Stimulated activated CD4-positive, alpha-beta T cell treated with anti-CD3 and anti-CD28 coated beads, Interleukin-4, amount 100 ng/mL, for 48 hours (primary cell): ENCODE measurements at places on chromosomes 6 and 20.

DNA sequence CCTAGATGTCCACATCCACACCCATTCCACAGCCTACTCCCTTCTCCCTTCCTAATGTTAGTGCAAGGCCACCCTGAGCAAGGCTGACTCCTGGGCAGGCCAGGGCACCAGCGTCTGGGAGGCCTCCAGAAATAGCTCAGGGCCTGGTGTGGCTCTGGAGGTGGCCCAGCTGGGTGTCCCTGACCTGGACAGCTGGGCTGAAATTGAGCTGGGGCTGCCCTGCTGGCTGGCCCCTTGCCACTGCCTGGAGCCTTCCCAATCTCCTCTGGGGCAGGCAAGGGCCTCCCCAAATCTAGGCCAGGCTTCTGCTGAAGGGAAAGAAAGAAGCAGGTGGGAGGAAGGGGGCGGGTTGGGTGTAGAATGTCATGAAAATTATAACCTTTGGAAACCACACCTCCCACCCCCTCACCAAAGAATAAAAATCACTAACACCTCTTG, 2.1 kb downstream of the FAM110A start:
- DNase-seq, result no peak

DNA sequence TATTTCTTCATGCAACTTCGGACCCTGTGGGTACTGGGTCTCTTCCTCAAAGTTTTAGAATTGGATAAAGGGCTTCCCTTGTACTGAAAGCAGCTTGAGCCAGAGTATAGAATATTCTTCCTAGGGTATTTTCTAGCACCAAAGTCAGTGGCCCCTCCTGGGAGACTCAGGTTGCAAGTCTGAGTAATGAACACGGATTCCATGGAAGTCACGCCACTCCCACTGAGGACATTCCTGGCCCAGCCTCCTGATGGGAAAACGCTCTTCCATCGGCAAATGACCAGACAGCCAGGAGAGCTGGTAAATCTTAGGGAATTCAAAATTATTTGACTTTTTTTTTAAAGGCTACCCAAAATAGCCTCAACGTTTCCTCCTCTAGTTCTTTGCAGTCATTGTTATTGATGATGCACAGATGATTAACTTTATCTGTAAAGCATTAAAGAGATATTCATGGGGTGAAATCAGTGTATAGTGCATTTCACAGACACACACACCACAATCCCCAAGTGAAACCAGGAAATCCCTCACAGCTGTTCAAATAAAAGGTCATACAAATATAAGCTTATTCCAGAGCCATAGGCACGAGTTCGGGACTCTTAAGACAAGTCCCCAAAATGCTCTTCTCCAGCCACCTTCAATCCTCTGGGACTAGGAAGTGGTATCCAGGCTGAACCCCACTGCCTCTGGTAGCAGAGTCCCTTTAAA, 248.8 kb downstream of the SOD2 start:
- no peak for DNase-seq

DNA sequence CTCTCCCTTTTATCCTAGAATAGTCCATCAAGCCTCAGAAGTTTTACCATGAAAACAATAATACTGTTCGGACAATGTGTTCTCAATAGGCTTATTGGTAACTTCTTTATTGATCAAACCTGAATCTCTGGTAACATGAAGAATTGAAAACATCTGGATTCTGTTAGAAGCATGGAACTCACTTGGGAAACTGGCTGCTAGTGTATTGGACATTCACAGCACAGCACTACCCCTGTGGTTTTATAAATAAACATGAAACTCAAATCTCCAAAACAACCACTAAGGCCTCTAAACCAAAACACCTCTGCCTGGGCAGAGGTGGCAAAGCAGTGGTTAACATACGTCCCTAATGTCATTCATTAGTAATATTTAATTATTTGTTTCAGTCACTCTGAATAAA, 157.6 kb upstream of the KCNQ5 start:
- no peak for DNase-seq

DNA sequence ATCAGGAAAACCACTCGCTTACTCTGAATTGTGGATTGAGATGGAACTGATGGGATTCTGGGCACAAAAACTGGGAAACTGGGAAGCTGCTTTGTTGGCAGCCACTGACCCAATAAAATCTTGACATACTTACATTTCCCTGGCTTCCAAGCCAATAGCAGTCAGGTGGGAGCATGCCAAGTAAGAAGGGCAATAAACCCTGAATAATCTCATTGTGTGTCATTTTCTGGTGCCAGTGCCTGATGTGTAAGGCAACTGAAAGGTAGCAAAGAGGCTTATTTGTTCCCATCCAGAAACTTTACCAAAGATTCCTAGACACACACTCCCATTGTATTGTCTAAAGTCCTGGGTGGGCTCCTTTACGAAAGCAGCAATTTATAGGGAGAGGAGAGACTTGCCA, 93.2 kb downstream of the TBX18 start:
- no peak for DNase-seq

- no peak for DNase-seq
Observed at GRCh38 chr6:28251661-28252008, 434 bp downstream of the ZKSCAN4 start.

- no peak for DNase-seq
Observed at GRCh38 chr6:28725890-28726348, 197.9 kb downstream of the TRIM27 start.

DNA sequence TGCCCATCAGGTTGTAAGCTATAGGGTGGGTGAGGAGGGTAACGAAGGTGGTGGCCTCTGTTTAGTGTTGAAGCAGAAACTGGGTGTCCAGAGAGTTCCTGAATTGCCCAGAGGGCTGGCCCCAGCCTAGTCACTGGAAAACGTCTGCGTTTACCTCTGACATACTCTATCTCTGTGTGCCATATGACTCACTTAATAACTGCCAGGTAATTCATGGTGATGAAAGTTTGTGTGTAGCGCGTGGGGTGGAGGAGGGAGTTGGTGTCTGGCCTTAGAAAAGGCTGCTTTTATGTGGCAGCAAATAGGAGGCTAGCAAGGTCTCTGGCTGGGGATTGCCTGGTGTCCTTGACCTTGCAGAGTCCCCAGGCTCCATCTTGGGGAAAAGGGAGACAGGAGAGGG, 47.3 kb downstream of the SLC35D3 start:
- no peak for DNase-seq

DNA sequence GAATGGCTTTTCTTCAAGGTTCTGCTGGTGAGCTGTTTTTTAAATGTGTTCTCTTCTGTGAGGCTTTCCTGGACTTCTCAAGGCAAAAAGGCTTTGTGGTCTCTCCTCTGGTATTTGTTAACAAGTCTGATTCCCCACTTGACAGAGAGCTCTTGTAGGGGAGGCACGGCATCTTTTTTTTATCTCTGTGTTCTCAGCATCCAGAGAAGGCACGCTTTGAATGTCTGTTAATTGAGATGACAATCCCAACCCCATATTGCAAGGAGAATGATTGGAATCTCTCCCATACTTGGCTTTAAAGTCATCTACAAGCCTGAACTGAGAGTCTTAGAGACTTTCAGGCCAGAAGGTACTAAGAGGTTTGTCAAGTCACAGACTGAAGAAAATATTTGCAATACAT, 22.6 kb downstream of the EDN1 start:
- no peak for DNase-seq

DNA sequence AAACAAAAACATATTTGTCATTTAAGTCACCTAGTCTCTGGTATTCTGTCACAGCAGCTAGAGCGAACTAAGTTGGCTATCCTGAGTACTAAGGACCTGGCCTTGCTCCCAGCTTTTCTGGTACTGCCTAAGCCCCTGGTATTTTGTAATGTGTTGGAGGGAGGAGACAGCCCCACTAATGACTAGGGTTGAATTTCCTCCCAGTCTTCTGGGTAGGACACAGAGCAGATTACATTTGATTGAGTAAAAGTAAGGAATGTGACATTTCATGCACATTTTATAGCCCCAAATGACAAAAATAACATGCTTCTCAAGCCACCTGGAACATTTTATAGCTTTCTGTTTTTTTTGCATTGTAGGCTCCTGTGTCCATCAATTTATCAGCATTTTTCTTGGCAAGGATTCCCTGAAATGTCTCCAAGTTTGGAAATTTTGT, 47.9 kb upstream of the DDR1 start:
- no peak for DNase-seq

DNA sequence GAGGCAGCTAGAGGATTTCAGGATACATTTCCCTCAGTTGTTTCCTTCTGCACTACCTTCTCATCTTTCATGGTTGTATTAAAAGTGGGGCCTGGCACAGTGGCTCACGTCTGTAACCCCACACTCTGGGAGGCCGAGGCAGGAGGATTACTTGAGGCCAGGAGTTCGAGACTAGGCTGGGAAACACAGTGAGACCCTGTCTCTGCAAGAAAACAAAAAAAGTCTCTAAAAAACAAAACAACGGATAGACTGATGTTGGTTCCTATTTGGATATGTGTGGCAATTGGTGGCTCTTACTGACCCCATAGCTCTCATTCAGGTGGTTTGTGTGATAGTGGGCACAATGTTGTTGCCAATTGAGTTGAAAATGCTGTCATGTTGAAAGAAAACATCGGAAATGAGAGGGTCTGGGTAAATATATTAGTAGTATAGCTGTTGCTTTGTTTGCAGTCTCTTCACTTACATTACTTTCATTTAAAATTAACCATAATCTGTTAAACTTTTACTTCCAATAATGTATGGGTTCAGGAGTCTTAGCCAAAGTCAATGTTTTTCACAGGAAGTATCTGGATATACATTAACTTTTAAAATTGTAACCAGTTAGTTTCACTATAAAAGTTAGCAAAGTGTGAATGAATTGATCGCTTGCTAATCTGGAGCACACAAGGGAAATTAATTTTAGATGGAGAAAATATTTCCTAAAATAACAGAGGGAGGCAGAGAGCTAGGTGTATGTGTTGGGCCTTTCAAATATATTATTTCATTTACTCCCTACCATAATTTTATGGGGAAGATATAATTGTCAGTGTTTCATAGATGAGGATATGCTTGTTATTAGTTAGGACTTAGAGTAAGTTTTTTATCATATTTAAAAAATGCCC, 31.1 kb downstream of the UTRN start:
- no peak for DNase-seq

DNA sequence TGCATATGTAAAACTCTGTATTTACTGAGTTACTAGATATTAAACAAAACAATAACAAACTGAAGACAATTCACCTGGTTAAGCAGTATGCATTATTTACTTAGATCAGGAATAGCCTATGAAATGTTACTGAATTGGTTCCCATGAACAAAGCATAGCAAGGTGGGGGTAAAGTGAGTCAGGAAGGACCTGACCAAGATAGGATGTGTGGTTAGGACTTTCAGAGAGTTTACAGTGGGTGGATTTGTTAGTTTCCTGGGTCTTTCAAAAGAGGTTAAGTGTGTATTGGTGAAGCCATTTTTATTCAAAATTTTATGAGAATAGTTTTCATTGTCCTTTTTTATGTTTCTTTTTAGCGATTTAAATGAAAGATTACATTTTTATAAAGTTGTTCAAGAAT, 32.9 kb downstream of the TBPL1 start:
- no peak for DNase-seq

- no peak for DNase-seq
Observed at GRCh38 chr6:52135217-52135616, 47.8 kb upstream of the PKHD1 start.

DNA sequence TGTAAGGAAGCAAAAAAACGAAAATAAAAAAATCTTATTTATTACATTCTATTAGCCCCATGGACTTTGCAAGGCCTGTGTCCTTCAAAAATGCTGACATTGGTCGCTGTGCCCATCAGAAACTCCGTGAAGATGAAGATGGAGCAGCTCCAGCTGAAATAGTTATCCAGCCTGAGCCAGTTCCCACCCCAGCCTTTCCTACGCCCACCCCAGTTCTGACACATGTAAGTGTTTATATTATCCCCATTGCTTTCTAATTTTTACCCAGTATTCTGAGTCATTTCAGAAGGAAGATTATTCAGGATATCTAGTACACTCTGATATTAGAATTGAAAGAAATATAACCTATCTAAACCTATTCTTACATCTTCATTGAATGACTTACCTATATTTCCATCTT, 217.7 kb downstream of the ARHGAP18 start:
- DNase-seq, result no peak

DNA sequence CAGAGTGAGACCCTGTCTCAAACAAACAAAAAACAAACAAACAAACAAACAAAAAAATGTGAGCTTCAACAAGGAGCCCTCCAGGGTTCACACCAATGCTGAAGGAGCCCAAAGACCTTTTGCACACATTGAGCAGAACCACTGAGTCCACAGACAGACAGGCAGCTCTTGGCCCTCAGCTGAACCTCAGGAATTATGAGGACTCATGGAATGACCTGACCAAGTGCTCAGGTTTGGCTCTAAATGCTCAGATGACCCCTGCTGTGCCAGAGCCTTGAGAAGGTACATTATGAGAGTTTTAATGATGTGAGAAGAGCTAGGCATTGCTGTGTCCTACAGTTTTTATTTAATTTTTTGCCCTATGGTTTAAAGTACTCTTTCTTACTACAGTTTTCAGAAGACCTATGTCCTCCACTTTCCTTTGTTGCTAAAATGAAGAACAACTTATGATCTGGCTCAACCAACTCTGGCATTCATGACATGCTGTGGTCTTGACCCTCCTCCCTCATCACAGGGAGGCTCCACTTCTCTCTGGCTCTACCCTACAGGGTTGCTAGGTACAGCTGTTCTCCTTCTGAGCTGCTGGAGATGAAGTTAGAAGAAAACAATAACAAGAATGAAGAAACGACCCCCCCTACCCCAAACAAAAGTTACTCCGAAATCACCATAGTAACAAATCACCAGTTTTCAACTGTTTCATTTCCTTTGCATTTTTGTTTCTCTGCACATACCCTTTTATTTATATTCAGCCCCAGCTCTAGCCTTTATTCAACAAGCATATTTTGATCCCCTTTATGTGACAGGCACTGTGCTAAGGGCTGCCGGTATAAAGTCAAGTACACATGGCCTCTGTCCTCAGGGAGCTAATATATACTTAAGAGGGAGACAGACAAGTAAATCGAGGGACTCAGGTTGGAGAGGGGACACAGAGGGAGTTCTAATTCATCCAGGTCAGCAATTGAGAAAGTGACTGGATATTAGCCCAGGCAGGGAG, 128.7 kb upstream of the TRAF3IP2 start:
- DNase-seq, result no peak

DNA sequence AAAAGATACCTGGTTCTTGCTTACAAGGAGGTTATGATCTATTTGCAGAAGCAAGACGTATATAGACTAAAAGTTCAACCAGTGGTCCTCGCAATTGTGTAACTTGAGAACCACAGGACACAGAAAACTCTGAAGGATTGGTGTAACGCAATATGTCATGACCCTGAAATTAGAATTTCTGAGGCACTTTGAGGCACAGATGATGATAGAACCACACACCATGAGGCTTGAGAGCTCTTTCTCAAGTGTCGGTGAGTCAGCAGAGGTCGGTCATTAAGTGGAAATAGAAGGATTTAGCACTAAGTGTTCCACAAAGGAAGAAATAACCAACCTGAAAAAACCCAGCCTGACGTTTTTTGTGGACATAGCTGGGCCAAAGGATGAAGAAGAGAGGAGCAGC, 15.3 kb upstream of the CCN2 start:
- no peak for DNase-seq
